Muscle of arm (tissue), 14 donors: ENCODE measurements at places on chromosomes 6 and 20. TPM values are rescaled to one million over a fixed set of nuclear protein-coding genes. Genes with fewer than 3 reads are reported as not detected.

Gene TREM2
- 0.26 TPM for polyA plus RNA-seq

Gene PDRG1
- polyA plus RNA-seq: 15.8 TPM

Gene RAD21L1
- polyA plus RNA-seq: 0.13 TPM

Gene CLPSL1
- polyA plus RNA-seq: not detected

Gene APCDD1L
- not detected for polyA plus RNA-seq

Gene ADTRP
- polyA plus RNA-seq: not detected

Gene ECT2L
- not detected for polyA plus RNA-seq

Gene KCNG1
- polyA plus RNA-seq: not detected

Gene BPIFB2
- polyA plus RNA-seq: not detected

Gene PRSS16
- not detected for polyA plus RNA-seq

Gene TRIM31
- not detected for polyA plus RNA-seq

Gene OOEP
- not detected for polyA plus RNA-seq
